T-helper 1 cell (primary cell): ENCODE measurements at places on chromosomes 11 and 22.

- DNase-seq = no peak
These were observed 755.8 kb downstream of the NTM start for GRCh38 chr11:132125988-132126871.

- no peak for DNase-seq
These were observed 62.2 kb upstream of the FADD start for GRCh38 chr11:70140711-70141485.

GRCh38 chr11:69014084-69014851 is 1.2 kb upstream of the MRGPRF start:
- no peak for DNase-seq

- no peak for DNase-seq
These were observed 65.0 kb downstream of the BUD13 start for GRCh38 chr11:116707746-116708145.

- no peak for DNase-seq
These were observed 78.3 kb downstream of the MICAL3 start for GRCh38 chr22:17945888-17946648.

DNA sequence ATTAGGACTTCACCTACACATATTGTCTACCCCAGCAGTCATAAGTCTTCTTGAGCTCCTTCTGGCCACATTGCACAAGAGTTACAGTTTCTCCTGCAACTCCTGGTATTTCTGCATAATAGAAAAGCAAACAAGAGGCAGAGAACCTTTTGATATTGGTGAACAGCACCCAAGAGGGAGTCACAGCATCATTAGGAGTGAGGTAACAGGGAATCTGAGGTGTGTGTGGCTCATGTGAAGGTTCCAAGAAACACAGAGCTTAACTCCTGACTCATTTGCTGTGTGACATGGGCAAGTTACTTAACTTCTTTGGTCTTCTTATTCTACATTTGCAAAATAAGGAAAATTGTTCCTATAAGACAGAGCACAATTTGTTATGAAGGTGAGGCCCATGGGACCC is 374.6 kb downstream of the INSC start:
- no peak for DNase-seq

GRCh38 chr11:84922836-84923235 is 704.3 kb downstream of the DLG2 start:
- DNase-seq = no peak

GRCh38 chr11:27618281-27618915 is 81.9 kb downstream of the BDNF start:
- DNase-seq = no peak

DNA sequence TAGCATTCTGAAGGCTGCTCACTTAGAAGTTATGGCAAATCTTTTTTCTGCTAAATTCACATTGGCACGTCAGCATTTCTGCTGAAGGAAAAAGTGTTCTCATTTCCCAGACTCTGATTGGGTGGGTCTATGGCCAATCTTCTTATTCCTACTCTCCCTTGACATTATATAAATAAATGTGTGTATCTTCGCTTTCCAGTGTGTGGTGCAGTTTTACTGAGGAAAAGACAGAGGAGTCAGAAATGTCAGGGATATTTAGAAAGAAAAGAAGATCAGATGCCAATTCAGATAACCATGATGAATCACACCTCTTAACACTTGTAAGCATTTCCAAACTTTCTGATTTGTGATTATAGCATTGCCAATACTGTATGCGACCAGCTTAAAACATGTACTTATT is 3.2 kb upstream of the BDNF start:
- no peak for DNase-seq

DNA sequence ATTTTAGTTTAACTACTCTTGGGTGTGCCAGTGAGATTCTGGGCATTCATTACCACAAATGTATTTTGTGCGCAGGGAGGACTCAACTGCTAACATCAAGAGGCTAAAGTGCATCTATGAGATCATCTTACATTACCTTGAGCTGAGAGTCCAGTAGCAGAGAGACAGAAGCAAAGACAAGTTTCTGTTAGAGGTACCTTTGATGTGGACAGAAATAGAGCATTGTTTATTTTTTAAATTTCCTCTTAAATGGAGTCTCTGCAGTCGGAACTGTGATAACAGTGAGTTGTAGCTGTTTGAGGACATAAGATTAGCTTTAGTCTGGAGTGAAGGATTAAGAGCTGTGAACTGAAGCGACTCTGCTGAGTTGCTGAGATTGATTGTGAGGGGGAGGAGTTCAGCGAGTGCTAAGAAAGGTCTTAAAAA is 297.0 kb downstream of the CADM1 start:
- no peak for DNase-seq

DNA sequence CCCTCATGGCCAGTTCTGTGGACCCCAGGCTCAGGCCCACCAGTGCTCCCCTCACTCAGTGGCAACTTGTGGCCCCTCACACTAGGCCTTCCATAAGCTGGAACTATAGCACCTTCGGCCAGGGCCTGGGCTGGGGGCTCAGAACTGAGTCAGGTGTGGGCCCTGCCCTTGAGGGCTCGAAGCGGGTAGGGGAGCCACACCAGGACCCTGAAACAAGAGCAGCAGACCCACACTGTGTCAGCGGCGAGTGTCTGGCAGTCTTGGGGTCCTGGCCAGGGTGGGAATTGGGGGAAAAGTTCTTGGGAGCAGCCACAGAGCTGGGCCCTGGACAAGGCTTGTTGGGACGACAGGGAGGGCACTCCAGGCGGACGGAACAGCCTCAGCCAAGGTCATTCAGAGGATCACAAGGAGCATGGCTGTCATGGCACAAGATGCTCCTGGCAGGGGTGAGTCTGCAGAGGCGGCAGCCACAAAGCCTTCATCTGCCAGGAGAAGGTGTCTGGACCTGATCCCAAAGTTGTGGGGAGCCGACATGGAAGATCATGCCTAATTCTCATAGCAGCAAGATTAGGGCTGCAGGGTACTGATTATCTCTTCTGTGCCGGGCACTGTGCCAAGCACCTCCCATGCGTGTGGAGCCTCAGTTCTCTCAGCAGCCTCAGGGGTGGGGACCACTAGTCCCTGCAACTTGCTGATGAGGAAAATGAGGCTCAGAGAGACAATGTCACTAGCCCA is 50.7 kb downstream of the SHISAL1 start:
- no peak for DNase-seq

- no peak for DNase-seq
These were observed 34.6 kb downstream of the NFAM1 start for GRCh38 chr22:42397332-42398249.

DNA sequence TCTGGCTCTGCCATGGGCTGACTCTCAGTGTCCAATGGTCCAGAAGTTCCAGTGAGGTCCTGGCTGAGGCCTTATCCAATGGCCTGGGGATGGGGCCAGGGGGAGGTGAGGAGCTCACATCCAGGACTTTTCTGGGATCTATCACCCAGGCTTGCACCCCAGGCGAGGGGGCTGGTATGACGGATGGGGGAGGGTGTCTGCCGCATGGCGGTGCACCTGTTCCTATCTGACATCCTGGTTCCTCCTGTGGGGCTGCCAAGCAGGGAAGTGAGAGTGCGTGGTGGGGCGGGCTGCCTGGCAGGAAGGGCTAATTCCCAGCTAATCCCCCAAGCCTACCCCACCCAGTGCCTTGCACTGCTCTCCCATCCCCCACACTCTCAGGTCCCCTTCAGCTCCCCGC is 102.1 kb downstream of the NECTIN1 start:
- DNase-seq = no peak

GRCh38 chr11:111305876-111306275 is 7.5 kb downstream of the POU2AF3 start:
- DNase-seq = no peak

GRCh38 chr11:114172055-114172861 is 112.7 kb downstream of the ZBTB16 start:
- DNase-seq = no peak

GRCh38 chr22:40805239-40805638 is 13.9 kb downstream of the SLC25A17 start:
- no peak for DNase-seq

DNA sequence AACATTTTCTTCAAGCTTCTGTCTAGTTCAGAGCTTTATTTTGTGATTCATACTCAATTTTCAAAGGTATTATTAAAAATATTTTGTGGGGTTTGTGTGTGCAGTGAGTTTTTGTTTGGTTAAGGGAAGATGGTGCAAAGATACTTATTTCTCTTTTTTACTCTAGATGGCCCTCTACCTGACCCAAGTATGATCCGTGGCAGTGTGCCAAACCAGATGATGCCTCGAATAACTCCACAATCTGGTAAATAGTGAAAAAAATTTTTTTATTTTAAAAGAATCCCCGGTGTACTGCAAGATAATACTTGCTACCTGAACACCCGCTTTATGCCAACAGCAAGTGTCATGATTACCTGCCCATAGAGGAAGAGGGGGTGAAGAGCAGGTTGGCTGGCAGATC is 54.2 kb downstream of the EP300 start:
- no peak for DNase-seq

- DNase-seq = no peak
These were observed 143.0 kb downstream of the TBC1D22A start for GRCh38 chr22:46905415-46905814.

DNA sequence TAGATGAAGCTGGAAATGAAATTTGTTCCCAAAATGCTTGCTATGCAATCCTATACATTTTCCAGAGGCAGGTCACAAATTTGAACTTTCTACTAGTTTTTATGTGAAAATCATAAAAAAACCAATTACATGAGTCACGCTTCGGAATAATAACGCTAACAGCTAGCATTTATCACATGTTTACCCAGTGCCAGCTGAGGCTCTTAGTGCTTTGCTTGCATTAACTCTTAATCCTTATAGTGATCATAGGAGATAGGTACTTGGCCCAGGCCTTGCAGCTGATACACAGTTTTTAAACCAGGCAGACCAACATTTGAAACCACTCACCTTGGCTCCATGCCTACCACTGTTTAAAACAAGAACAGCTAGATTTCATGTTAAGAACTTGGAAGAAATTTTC is 131.8 kb upstream of the RAG2 start:
- DNase-seq = no peak

- no peak for DNase-seq
These were observed 525.6 kb downstream of the BRD1 start for GRCh38 chr22:49302150-49302460.

DNA sequence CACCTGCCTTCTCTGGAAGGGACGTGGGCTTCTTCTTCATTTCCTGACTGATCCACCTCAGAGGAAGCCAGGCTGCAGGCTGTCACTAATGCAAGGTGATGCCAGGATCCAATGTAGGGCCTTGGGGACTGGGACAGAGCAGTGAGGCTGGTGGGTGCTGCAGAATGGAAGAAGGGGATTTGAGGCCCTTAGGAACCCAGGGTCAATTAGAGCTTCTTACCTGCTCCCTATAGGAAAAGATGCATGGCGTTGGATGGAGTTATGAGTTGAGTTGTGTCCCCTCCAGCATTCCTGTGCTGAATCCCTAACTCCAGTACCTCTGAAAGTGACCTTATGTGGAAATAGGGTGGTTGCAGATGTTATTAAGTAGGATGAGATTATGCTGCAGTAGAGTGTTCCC is 190.4 kb downstream of the MIAT start:
- DNase-seq = no peak

- DNase-seq = no peak
These were observed 1.7 kb upstream of the RTCB start for GRCh38 chr22:32413719-32414118.

GRCh38 chr11:75554258-75555022 is 7.6 kb upstream of the SERPINH1 start:
- no peak for DNase-seq

DNA sequence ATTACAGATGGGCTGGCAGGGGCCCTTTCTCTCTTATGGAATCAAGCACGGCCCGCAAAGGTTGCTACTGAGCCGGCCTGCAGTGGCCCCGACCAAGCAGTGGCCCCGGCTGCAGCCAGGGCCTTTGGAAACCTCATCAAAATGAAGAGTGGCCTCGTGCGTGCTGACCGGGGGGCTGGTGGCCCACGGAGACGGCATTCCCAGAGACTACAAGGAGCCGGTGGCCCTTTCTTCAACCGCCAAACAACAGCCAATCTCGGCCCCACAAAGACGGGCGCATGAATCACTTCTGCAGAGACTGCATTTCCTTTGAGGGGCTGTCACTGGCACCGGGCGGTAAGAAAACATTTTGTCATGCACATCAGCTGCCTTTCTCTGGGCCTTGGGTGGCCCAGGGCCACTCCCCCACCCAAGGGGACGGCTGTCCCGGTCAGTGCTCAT is 43.1 kb upstream of the FGF3 start:
- no peak for DNase-seq

GRCh38 chr11:13772223-13773046 is 104.0 kb downstream of the FAR1 start:
- peak; percentile 32 for DNase-seq

DNA sequence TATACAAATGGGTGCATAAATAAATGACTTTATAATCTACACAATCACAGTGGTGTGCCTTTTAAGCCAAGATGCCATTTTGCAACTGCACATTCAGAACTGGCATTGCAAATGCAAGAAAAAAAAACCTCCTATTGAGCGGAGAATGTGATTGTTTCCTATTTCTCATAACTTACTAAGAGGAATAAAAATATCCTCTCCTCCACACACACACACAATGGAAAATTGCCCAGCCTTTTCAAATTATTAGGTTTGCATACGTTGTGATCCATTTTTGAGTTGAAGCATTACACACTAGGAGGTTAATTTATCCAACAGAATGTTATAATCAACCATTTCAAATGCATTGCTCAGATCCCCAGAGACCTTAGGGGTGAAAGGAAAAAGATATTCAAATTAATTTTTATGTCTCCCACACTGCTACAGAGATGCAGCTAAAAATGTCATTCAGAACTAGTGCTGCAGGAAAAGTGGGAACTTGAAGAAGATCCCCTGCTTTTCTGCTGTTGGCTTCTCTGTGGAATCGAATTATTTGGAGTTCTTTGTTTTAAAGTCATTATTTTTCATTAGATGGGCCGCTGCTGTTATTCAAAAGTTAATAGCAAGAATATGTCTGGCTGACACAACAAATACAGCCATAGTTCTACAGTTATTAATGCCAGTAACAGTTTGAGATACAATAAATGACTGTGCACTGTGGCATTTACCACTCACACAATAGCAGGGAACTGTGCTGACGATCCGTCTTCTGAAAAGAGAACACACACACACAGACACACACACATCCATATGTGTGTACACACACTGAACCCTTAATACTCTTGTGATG is 299.9 kb upstream of the ANO5 start:
- no peak for DNase-seq

DNA sequence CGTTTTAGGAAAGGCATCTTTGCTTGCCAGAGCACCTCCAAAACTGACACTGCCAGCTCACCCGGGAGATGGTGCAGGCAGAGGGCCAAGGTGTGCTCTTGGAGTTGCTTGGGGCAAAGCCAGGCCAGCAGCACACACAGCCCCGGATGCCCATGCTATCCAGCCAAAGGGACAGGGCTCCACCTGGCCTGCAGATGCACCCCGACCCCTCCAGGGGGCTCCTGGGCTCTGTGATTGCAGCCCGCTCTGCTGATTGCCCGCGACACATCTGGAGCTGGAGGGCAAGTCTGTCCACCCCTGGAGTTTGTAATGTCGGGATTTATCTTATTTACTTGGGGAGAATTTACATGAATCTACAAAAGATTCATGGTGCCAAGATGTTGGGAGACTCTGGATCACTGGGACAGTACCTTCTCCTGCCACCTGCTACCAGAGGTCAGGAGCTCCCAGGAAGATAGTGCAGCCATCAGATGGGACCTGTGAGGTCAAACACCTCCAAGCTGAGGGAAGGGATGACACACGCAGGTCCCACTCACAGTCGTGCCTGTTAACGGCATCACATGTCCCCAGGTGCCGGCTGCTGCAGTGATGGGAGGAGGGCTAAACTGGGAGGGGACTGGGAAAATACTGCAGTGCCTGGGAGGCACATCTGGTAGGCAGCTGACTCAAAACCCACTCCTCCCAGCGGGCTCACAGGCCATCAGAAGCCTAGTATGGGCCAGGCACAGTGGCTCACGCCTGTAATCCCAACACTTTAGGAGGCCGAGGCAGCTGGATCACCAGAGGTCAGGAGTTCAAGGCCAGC is 17.2 kb downstream of the CBX7 start:
- DNase-seq = no peak

GRCh38 chr22:45435544-45436139 is 22.1 kb downstream of the RIBC2 start:
- peak; percentile 79 for DNase-seq
